ENCODE measurements at places on chromosomes 4 and X.
A peak's percentile ranks its signal among the peaks of the same experiment; 100 is the strongest.

GRCh38 chrX:146581981-146582712 is 227.4 kb upstream of the CXorf51B start:
- DNase-seq = no peak

DNA sequence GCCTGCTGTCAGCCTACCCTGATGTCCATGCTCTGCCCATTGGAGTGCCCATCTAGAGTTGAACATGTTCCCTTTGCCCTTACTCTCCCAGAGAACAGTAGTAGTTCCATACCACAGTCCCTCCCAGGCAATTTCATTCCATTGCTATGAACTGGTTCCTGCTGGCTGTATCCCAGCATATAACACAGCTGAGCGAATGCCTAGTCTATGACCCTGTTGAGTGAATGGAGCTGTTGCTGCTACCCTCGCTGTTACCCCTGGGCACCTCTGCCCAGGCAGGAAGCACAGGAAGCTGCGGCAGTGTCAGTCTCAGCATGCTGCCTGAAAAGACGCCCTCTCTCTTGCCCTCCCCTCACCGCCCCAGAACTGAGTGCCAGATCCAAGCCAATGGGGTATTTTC is 73.3 kb downstream of the SOX3 start:
- no peak for DNase-seq

DNA sequence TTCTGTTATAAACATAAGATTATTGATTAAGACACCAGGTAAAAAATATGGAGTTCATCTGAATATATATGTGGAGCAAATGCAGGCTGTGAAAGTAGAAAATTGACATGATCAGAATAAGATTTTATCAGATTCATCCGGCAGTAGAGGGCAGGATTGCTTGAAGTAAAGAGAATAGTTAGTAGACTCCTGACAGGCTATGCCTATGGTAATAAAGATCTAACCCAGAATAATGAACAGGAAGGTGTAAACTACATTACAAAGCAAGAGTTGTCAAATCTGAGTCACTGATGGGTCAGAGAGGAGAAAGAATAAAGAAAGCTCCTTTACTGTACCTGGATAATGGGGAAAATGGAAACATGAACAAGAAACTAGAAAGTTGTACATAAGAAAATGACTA is 20.8 kb upstream of the TMEM184C start:
- DNase-seq = no peak

DNA sequence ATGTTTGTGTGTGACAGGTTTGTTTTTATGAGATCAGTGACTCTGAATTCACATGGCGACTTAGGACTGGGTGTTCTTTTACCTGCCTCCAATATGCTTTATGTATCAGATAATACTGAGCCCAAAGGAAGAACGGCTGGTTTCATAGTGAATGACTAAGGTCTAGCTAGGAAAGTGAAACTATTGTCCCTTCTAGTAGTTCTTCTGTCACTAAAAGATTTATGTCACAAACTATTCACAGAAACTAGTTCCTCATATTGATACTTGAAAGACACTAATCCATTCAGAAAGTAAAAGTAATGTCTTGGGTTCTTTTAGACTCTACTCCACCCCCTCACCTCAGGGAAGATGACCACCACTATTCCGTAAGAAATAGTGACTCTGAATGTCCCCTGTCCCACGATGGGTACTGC is 81.7 kb downstream of the EGF start:
- no peak for DNase-seq

GRCh38 chr4:110510955-110511544 is 35.1 kb downstream of the ENPEP start:
- peak; percentile 67 for DNase-seq

DNA sequence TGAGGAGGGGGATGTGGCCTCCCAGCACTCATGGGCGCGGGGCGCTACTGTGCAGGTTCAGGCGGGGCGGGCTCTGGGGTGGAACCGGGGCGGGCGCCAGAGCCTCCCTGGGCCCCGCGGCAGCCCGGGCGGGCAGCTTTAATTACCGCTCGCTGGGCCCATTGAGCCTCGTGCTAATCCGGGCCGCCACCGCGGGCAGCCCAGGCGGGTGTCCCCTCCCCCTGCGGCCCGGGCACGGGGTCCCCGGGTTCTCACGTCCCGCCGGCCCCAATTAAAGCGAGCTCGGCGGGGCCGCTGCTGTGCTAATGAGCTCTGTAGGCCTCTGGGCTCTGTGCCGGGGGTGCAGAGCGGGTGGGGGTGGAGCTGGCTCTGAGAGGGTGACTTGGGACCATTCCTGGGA is 22.8 kb upstream of the FGFR3 start:
- no peak for DNase-seq

- DNase-seq = peak; percentile 77
Observed at GRCh38 chr4:88592600-88593448, 544 bp downstream of the HERC3 start.

GRCh38 chr4:26576231-26576739 is 7.6 kb upstream of the TBC1D19 start:
- DNase-seq = no peak

DNA sequence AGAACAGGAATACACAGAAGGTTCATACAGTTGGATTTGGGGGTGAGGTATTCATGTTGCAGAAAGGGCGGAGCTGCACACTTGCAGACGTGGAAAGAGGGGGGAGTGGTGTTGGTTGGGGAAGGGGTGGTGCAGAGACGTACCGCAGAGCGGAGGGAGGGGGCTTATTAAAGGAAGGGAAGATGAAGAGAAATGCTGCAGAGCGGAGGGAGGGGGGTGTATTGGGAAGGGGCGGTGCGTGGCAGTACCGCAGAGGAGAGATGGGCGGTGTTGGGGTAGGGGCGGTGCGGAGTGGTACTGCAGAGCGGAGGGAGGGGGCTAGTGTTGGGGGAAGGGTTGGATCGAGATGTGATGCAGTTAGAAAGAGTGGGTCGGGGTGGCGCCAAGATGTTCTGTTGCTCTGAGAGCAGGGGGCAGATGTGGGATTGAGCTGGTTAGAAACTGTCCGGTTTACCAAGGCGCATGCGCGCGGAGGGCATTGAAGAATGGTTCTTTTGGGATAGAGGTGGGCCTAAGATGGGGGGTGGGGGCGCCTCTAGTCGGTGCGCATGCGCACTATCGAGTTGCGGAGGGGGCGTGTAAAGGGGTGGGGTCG is 900 bp downstream of the TRO start:
- DNase-seq = no peak

GRCh38 chrX:111507933-111508332 is 3.5 kb upstream of the SERTM2 start:
- DNase-seq = no peak

DNA sequence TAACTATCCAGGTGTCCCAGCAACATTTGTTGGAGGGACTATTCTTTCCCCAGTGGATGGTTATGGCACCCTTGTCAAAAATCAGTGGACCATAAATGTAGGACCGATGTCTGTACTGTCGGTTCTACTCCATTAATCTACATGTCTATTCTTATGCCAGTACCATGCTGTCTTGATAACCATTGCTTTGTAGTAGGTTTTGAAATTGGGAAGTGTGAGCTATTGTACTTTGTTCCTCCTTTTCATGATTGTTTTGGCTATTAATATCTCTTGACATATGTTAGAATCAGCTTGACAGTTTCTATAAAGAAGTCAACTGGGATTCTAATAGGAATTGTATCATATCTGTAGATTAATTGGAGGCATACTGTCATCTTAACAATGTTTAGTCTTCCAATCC is 112.7 kb downstream of the HNRNPD start:
- DNase-seq = no peak

GRCh38 chr4:17814140-17814539 is 3.4 kb downstream of the NCAPG start:
- DNase-seq = no peak

DNA sequence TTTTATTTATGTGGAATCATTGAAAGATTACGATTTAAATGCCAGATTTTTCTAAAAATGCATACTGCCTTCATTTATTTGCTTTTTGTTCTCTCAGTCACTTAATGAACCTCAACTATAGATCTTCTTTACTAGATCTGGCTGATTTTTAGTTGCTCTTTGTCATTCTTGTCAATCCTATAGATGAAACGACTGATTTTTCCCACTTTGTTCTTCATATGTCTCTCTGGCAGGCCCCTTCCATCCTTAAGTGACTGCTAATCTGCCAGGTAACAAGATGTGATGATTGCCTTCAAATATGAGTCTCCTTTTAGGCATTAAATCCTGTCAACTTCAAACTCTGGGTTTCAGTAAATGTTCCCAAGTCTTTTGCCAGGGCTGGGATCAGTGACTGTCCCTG is 61.0 kb downstream of the ALG13 start:
- no peak for DNase-seq
